ENCODE measurements at places on chromosomes 4 and X. TPM values are rescaled to one million over a fixed set of nuclear protein-coding genes. Genes with fewer than 3 reads are reported as not detected.

MBNL3 gene
- total RNA-seq = 27.4 TPM

GYG2 gene
- total RNA-seq = not detected

HSFX4 gene
- total RNA-seq = not detected

ZNF718 gene
- total RNA-seq = 5.5 TPM

WDR13 gene
- total RNA-seq = 38.2 TPM

PCDH18 gene
- total RNA-seq = 0.10 TPM

UGDH gene
- total RNA-seq = 2.2 TPM

PCDH7 gene
- not detected for total RNA-seq

FAM236A gene
- not detected for total RNA-seq

ADAD1 gene
- total RNA-seq = not detected

SPANXN4 gene
- not detected for total RNA-seq

MAGED4 gene
- 0.10 TPM for total RNA-seq

NWD2 gene
- total RNA-seq = under 0.01 TPM

RHOXF1 gene
- 0.21 TPM for total RNA-seq

TMEM271 gene
- not detected for total RNA-seq

PNMA6A gene
- total RNA-seq = 0.10 TPM

GIMD1 gene
- total RNA-seq = not detected

DMRTC1B gene
- total RNA-seq = 0.42 TPM

EVC gene
- 0.52 TPM for total RNA-seq

HGFAC gene
- total RNA-seq = not detected

GAB3 gene
- 10.1 TPM for total RNA-seq

PRDM8 gene
- 4.8 TPM for total RNA-seq

C4orf54 gene
- not detected for total RNA-seq

SOX3 gene
- total RNA-seq = not detected

XPNPEP2 gene
- total RNA-seq = 0.31 TPM

NRK gene
- under 0.01 TPM for total RNA-seq

FGFR3 gene
- under 0.01 TPM for total RNA-seq

RFC1 gene
- 71.2 TPM for total RNA-seq

PDLIM3 gene
- 0.10 TPM for total RNA-seq

SLC16A2 gene
- total RNA-seq = not detected

ANKRD50 gene
- total RNA-seq = 1.7 TPM

ENPP6 gene
- not detected for total RNA-seq

PIN4 gene
- total RNA-seq = 3.3 TPM

RBMXL3 gene
- not detected for total RNA-seq

ADAMTS3 gene
- total RNA-seq = not detected

FOXP3 gene
- total RNA-seq = 0.94 TPM

EDA gene
- total RNA-seq = 9.1 TPM

HOPX gene
- total RNA-seq = 21.8 TPM

ANOS1 gene
- total RNA-seq = under 0.01 TPM

IL3RA gene
- 13.2 TPM for total RNA-seq

KLB gene
- under 0.01 TPM for total RNA-seq

ATP2B3 gene
- total RNA-seq = not detected

SMIM10 gene
- total RNA-seq = not detected

TEX13A gene
- not detected for total RNA-seq

GABRG1 gene
- total RNA-seq = not detected

FGF5 gene
- not detected for total RNA-seq

SYTL4 gene
- 2.2 TPM for total RNA-seq

ESX1 gene
- not detected for total RNA-seq

L1CAM gene
- total RNA-seq = 0.52 TPM

CXCL6 gene
- not detected for total RNA-seq

LRBA gene
- 96.0 TPM for total RNA-seq
